ENCODE measurements at places on chromosomes 3 and 15.

DNA sequence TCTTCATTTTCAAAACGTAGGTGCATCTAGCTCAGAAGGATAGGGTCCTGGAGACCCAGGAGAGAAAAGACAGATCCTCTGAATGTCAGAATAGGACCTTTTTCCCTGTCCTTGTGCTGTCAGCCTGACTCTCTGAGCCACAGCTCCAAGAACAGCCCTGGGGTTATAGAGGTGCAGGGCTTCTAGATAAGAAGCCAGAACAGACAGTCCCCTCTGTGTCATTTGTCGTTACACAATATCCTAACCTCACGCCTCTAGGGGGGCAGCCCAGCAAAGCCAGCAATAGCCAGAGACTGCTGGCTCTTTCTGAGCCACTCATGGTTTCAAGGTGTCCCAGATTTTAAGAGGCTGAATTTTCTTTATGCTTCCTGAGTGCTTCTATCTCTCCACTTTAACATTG, 153.2 kb upstream of the THBS1 start:
- DNase-seq = no peak

GRCh38 chr3:104584682-104585081, 782.0 kb upstream of the ALCAM start:
- no peak for DNase-seq

DNA sequence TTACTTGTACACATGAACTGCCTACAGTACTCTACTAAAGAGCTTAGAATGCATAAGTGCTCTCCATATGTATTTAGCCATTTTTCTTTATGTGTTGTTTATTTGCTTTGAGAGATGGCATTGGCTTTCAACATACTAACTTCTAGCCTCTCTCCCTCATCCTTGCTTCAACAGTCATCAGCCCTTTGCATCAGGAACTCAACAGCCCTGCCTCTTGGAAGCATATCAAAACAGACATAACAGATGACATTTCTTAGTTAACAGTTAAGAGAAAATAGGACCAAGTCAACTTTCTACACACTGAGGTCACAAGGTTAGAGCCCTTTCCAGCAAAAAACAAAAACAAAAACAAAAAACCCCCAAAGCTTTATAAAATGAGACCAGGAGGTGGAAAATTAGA, 145.6 kb downstream of the TCF12 start:
- DNase-seq = no peak

DNA sequence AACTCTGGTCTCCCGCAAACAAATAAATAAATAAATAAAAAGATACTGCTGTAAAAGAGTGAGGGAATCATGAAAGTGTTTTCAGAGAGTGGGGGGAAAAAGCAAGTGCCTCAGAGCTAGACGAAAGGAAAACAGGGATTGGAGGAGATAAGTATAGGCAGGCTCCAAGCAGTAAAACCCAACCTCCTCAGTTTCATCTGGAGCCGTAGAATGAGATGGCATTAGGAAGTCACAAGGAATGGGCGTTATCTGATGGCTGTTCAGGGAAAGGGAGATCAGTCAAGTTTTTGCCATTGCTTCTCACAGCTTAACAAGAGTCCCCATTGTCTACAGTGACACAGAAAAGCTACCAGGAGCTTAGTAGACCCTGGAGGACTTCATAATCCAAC, 451.5 kb upstream of the PPP2R3A start:
- DNase-seq = no peak

GRCh38 chr15:69340243-69340900, 41.7 kb downstream of the PAQR5 start:
- DNase-seq = no peak

DNA sequence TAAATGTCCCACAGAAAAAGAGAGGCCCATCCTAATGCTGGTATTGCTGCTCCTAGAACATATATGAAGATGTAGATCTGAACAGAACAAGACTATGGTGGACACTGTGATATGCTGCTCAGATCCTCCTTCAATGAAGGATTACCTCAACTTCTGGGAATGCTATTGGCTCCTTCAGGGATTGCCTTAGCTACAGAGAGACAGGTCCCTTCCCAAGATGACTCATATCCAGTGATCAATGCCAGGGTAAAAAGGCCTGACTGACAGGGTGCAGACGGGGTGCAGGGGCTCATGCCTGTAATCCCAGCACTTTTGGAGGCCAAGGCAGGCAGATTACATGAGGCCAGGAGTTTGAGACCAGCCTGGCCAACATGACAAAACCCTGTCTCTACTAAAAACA, 20.5 kb upstream of the STAG1 start:
- no peak for DNase-seq

DNA sequence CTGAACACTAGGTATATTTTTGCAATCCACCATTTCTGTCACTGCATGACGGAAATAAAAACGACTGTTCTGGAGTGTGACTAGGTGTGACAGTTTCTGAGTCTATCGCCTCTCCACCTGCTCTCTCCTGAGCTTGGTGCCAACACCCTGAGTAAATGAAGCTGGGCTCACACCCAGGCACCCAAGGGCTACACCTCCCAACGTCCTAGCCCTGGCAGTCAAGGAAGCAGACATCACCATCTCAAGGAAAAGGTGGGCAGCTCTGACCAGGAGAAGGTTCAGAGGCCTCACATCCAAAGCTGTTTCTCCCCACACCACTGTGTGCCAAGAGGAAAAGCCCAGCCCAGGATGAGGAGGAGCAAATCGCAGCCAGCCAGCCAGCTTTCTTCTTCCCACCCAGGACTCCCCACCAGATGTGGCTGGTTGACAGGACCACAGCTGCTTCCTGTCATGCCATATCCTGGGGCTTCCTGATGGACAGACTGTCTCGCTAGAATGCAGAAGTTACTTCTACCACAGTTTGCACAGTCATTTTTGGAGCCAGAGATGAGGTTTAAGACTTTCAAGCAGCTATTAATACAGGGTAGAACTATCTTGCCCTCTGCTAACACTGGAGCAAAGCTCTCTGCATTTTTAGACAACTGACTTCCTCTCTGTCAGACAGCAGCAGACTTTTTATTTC, 3.3 kb downstream of the SCAMP2 start:
- DNase-seq = peak; percentile 48

DNA sequence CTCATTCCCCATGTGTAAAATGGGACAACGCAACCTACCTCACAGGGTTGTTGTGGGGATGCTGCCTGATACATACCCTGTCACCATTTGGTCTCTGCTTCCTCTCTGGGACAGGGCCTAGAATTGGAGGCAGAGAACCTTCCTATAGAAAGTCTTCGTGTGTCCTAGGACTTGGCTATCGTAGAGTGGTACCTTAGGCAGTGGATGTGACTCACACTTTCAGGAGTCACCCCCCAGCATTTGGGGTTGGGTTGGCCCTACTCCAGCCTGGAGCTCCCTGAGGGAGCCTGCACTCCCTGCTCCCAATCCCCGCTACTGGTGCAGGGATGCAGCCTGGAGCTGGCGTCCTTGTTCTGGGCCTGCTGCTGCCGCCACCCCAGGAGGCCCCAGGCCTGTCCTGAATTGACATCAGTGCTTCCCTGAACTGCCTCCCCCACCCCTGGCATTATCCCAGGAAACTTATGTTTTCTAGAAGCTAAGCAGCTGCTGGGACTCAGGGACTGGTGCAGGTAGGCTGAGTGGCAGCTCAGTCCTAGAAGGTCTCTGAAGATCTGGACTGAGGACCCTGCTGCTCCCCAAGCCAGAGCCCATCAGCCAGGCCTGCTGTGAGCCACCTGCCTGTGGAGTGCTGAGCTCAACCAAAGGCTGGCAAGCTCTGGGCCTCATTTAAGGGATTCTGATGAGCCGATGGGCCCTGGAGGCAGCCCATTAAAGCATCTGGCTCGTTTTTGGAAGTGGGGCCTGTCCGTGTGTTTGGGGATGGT, 9.9 kb downstream of the C15orf39 start:
- no peak for DNase-seq

GRCh38 chr15:40232625-40233070, 6.2 kb upstream of the PAK6 start:
- DNase-seq = no peak

DNA sequence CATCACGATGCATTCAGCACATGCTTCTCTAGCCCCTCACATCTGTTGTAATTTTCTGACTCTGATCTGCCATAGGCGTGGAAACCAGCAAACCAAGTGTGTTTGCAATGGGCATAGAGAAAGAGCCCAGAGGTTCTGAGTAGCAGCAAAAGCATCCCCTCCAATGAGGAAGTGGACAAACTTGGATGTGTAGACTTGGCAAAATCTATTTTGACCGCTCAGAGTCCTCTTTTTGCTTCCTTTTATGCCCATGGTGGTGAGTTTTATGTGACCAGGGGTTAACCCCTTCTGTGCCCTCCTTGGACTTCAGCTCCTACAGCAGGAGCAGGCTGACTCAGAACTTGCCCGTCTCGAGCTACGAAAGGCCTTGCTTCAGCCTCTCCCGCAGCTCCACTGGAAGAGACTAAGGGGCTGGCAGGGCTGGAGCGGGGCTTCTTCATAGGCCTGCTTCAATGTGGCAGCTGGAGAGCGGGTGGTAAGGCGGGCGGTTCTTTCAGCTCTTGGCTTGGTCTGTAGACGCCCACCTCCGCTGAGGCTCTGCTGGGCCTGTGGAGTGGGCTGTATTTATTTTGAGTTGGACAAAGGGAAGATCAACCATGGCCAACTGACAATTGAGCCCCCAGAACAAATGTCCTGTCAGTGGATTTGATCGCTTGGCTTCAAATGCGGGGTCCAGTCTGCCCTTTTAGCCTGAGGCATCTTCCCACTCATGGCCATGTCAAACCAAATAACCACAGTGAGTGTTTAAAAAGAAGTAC, 6.5 kb upstream of the ETV5 start:
- DNase-seq = no peak

DNA sequence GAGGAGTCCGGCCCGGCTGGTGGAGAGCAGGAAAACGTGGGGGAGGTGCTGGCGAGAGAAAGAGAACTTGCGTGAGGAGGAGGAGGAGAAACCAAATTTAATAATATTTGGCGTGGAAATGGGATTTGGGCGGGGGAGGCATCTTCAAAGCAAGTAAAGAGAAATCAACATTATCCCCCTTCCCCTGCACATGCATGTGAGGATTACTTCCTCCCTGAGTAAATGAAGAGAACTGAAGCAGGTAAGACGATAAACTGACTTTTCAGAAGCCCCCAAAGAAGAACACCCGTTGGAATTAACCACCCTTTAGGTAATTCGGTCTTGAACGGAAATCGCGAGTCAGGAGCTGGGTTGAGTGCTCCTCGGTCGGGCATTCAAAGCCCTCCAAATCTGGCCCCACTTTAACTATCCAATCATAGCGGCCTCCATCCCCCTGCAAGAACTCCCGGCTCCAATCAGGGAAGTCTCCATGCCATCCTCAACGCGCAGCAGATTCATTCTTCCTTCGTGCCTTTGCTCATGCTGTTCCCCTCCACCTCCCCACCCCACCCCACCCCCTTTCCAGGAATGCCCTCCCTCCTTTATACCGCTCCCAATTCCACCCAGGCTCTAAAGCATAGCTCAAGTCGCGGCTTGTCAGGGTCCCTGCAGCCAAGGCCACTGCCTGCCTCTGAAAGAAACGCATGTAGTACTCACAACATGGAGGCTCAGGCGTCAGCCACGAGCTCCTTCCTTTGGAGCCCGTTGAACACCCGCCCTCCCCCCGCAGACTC, 545 bp upstream of the RFX7 start:
- peak; percentile 65 for DNase-seq

DNA sequence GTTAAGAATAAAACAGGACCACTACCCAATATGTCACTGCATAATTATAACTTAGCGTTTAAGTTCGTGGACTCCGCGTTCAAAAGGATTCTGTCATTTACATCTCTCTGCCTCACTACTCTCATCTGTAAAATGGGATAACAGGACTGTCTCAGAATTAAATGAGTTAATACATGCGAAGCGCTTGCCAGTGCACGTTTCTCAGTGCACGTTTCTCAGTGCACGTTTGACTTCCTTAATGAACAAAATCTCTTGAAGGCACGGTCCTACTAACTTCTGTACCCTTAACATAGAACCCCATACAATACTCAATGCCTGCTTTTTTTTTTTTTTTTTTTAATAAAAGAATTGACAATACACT, 499 bp downstream of the RABL3 start:
- no peak for DNase-seq

- DNase-seq = no peak
Measured at GRCh38 chr3:99868311-99868646, 50.6 kb downstream of the CMSS1 start.

DNA sequence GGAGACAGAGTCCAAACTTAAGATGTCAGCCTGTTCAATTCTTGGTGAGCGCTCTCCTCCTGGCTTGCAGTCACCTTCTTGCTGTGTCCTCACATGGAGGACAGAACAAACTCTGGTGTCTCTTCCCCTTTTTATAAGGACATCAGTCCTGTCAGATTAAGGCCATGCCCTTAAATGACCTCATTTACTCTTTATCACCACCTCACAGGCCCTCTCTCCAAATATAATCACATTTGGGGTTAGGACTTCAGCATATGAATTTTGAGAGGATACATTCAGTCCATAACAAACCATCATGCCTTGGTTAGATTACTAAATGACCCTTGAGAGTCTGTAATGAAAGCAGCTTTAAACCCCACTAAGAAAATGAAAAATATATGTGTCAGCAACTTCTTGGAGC, 175.2 kb downstream of the TAFA4 start:
- no peak for DNase-seq

DNA sequence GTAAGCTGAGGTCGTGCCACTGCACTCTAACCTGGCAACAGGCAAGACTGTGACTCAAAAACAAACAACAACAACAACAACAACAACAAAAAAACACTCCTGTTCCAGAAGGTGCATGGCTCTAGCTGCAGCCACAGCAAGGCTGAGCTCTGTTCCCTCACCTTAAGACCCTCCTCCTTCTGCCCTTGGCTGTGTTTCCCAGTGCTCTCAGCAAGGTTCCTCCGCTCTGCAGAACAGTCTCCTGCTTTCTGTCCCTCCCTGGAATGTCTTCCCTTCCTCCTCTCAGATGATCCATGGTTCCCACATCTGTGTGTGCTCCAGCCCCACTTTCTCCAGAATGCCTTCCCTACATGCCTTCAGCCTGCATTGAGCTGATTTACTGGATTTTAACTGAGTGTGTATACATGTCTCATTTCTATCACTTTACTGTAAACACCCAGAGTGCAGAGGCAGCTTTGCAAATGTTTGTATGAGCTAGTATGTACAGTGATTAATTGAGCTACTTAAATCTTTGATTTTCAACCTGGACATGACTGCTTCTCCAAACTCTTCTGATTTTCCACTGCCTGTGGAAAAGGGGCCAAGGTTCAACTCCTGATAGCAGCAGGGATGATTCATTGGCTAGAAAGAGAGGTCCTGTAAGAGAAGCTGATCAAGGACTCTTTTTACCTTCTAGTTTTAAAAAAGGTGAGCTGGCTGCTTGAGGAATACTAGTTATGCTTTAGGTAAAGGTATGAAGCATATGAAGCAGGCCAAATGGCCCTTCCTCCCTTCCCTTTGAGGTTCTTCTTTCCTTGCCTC, 14.7 kb downstream of the ANKUB1 start:
- no peak for DNase-seq

DNA sequence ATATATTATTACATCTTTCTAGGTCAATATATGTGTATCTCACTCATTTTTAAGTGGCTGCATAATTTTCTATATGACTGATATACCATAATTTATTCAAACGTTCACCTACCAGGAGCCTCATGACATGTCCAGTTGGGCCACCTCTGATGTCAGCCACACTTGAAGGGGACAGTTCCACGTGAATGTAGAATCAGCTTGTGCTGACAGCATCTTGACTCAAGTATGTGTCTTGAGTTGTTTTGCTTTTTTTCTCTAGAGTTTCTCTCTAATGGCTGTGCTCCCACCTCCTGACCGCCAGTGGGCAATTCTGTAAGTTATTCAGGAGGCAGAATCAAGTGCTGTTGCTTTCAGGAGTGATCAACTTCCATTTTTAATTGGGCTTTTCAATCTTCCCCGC, 237.9 kb downstream of the NFKBIZ start:
- no peak for DNase-seq

GRCh38 chr3:22288756-22289155, 537.7 kb upstream of the ZNF385D start:
- no peak for DNase-seq

- DNase-seq = no peak
Measured at GRCh38 chr3:150538324-150539208, 7.7 kb downstream of the SERP1 start.

Data from hippocampal formation (tissue), 2 donors.